ENCODE measurements at places on chromosomes 2 and 18. TPM values are rescaled to one million over a fixed set of nuclear protein-coding genes. Genes with fewer than 3 reads are reported as not detected.
A peak's percentile ranks its signal among the peaks of the same experiment; 100 is the strongest.

FBLN7 gene
- total RNA-seq, result 11.5 TPM

GRCh38 chr18:62342884-62343283 lies 17.8 kb downstream of the TNFRSF11A start:
- H3K4me1 ChIP-seq, result no peaks in the 10 kb centered on the region
- H3K27ac ChIP-seq, result no peak overlapping the region
- no peak for DNase-seq
- no peaks in the 10 kb centered on the region for H3K36me3 ChIP-seq

- no peak overlapping the region for H3K4me3 ChIP-seq
- no peaks in the 10 kb centered on the region for H3K36me3 ChIP-seq
- no peaks in the 10 kb centered on the region for H3K27me3 ChIP-seq
- H3K27ac ChIP-seq, result no peak overlapping the region
- H3K4me1 ChIP-seq, result no peaks in the 10 kb centered on the region
Measured at GRCh38 chr18:68925268-68925667, 127.4 kb downstream of the CCDC102B start.

GRCh38 chr2:229899604-229900003 lies 22.2 kb downstream of the TRIP12 start:
- no peak for DNase-seq
- no peak overlapping the region for H3K4me3 ChIP-seq
- no peaks in the 10 kb centered on the region for H3K36me3 ChIP-seq
- H3K4me1 ChIP-seq, result peaks cover 59% of the 10 kb centered on the region

GRCh38 chr2:99881901-99882591 lies 260.3 kb downstream of the AFF3 start:
- no peaks in the 10 kb centered on the region for H3K27me3 ChIP-seq
- DNase-seq, result no peak
- H3K27ac ChIP-seq, result no peak overlapping the region
- H3K4me3 ChIP-seq, result no peak overlapping the region
- no peaks in the 10 kb centered on the region for H3K36me3 ChIP-seq
- H3K4me1 ChIP-seq, result peaks cover 5% of the 10 kb centered on the region

- H3K27ac ChIP-seq, result peak overlapping the region; percentile 48
- H3K36me3 ChIP-seq, result no peaks in the 10 kb centered on the region
- peak overlapping the region; percentile 71 for H3K4me3 ChIP-seq
- H3K27me3 ChIP-seq, result no peaks in the 10 kb centered on the region
Measured at GRCh38 chr2:95347681-95348608, 50.8 kb downstream of the KCNIP3 start.

GRCh38 chr2:113112871-113113270 lies 14.5 kb upstream of the IL1RN start:
- no peak overlapping the region for H3K4me3 ChIP-seq
- DNase-seq, result no peak
- no peak overlapping the region for H3K27ac ChIP-seq
- H3K27me3 ChIP-seq, result no peaks in the 10 kb centered on the region
- no peaks in the 10 kb centered on the region for H3K36me3 ChIP-seq

- no peak for DNase-seq
- H3K4me3 ChIP-seq, result no peak overlapping the region
- no peaks in the 10 kb centered on the region for H3K4me1 ChIP-seq
- H3K27me3 ChIP-seq, result no peaks in the 10 kb centered on the region
- H3K27ac ChIP-seq, result no peak overlapping the region
Measured at GRCh38 chr18:27750014-27750413, 426.9 kb downstream of the CDH2 start.

DNA sequence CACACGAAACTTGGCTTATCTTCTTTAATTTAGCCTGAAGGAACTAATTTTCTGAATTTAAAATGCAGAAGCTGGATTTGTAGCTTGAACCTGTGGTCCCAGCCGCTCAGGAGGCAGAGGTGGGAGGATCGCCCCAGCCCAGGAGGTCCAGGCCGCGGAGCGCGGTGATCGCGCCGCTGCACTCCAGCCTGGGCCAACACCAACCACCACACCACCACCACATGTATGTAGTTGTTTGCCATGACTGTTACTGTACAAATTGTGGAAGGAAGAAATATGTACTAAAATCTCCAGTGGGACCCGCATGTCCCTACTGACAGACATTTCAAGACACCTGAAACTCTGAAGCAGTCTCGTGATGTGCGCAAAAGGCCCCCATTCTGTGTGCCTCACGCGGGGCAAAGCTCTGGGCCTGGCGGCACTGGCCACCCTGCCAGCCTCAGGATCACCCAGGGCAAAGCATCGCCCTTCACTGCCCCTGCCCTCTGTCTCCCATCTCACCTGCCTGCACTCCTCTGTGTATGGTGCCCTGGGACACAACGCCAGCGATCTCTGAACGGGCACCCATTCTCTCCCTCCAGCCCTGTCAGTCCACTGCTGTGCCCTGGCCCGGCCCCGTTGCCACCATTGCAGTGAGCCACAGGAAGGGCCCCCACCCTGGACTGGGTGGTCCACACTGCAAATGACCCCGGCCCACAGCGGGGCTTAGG lies 10.1 kb upstream of the ADI1 start:
- DNase-seq, result no peak
- H3K27me3 ChIP-seq, result no peaks in the 10 kb centered on the region
- H3K4me3 ChIP-seq, result no peak overlapping the region
- no peaks in the 10 kb centered on the region for H3K36me3 ChIP-seq
- H3K27ac ChIP-seq, result no peak overlapping the region
- no peaks in the 10 kb centered on the region for H3K4me1 ChIP-seq

- H3K4me3 ChIP-seq, result no peak overlapping the region
- H3K27me3 ChIP-seq, result no peaks in the 10 kb centered on the region
- no peak overlapping the region for H3K27ac ChIP-seq
- no peaks in the 10 kb centered on the region for H3K4me1 ChIP-seq
- no peaks in the 10 kb centered on the region for H3K36me3 ChIP-seq
Measured at GRCh38 chr18:28823506-28824182, 646.7 kb upstream of the CDH2 start.

DNA sequence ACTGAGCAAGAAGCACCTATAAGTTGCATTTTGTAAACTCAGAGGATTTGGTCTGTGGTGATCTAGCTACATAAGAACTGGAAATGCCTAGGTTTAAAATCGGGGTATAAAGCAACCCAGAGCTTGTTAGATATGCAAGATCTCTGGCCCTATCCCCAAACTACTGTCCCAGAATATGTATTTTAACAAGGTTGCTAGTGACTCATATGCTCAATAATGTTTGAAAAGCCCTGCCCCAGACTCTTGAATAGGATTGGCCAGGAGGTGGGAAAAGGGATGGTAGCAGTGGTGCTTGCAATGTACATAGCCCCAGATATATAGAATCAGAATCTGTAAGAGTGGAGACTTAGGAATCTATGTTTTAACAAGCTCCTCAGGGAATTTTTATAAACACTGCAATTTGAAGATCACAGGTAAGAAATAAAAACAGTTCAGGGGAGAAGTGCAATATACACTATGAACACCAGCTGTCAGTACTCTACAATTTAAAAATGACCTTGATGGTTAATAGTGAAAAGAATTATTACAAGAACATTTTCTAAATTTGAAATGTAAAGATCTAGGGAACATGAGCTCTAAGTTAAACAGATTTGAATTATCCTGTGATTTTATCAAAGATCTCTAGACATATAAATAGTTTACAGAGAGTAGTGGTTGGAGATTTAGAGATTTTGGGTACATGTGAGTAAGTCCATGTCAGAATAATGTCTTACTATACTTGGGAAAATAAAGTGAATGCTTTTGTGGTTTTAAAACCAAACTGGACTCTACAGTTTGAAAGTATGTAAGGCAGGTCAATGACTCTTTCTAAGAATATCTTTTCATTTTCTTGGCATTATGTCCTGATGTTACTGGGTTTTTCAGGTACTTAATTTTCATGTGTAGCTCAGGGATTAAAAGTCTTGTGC lies 7.7 kb upstream of the MMADHC start:
- no peak overlapping the region for H3K4me3 ChIP-seq
- no peak overlapping the region for H3K27ac ChIP-seq
- no peak for DNase-seq
- H3K4me1 ChIP-seq, result peaks cover 6% of the 10 kb centered on the region
- no peaks in the 10 kb centered on the region for H3K36me3 ChIP-seq

DNA sequence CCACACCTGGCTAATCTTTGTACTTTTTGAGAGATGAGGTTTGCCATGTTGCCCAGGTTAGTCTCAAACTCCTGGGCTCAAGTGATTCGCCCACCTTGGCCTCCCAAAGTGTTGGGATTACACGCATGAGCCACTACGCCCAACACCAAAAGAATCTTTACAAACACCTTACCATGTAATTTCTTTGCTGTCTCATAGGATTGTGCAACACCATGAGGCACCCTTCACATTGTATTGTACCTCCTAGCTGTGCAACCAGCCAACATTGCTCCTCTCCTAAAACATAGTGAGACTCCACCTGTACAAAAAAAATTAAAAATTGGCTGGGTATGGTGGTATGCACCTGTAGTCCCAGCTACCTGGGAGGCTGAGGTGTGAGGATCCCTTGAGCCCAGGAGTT lies 3.1 kb upstream of the MFSD6 start:
- no peak for DNase-seq
- no peaks in the 10 kb centered on the region for H3K36me3 ChIP-seq
- peaks cover 16% of the 10 kb centered on the region for H3K4me1 ChIP-seq
- H3K27ac ChIP-seq, result no peak overlapping the region
- H3K27me3 ChIP-seq, result no peaks in the 10 kb centered on the region

DNA sequence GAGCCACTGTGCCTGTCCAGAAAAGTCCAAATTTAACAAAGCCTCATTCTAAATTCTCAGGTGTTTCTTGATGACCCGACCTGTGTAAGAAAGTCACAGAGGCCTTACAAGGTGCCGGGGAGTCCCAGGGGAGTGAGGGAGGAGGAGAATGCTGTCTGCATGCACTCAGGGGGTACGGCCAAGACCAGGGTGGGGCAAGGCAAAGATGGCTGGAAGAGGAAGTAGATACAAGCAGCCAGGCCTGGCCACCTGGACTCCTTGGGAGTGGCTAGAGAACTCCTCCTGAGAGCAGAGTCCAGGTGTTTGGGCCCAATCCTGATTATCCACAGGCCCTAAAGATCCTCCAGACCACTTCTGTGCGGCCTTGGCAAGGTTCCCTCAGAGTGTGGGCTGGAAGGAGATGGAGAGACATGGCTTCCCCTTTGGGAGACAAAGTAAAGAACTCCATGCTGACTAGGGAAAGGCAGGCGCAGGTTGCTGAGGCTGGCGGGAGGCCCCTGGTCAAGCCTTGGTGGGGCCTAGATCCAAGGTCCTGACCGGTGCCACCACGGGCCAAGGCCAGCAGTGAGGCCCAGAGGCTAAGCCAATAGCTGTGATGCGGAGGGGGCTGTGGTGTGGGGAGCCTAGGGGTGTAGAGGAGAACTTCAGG lies 74.7 kb downstream of the COPS8 start:
- H3K36me3 ChIP-seq, result no peaks in the 10 kb centered on the region
- H3K27me3 ChIP-seq, result no peaks in the 10 kb centered on the region
- peak; percentile 83 for DNase-seq

GRCh38 chr2:28445448-28446258 lies 50.2 kb upstream of the PLB1 start:
- no peak overlapping the region for H3K27ac ChIP-seq
- peaks cover 51% of the 10 kb centered on the region for H3K4me1 ChIP-seq
- H3K27me3 ChIP-seq, result no peaks in the 10 kb centered on the region
- no peaks in the 10 kb centered on the region for H3K36me3 ChIP-seq
